NCI-H2081 (cell line): ENCODE measurements at places on chromosomes 7 and 10.

DNA sequence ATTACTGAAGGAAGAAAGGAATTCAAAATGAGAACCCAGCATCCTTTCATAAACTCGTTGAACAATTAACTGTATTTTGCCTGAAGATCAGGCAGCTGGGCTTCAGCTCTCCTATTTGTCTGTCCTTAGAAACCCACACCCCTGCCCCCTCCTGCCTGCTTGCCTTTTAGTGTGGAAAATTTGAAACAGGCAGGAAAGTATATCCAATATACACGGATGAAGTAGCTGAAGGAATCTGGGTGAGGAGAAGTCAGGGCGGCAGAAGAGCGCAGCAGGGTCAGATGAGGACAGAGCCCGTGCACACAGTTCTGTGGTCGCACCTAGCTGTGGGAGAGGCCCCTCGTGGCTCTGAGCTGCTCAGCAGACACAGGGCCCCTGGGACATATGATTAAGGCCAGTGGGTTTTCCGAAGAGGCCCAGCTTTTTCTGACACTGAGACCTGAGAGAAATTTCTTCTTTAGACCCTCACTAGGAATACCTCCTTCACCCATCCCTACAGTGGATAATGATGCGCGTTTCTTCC, 87.9 kb downstream of the ACTR3B start:
- DNase-seq = no peak

- DNase-seq = no peak
These were observed 7.4 kb downstream of the CFAP46 start for GRCh38 chr10:132934953-132935352.

GRCh38 chr10:26697922-26698608, 564 bp downstream of the PDSS1 start:
- no peak for DNase-seq

GRCh38 chr10:99730026-99730425, 1.9 kb downstream of the COX15 start:
- DNase-seq = no peak

DNA sequence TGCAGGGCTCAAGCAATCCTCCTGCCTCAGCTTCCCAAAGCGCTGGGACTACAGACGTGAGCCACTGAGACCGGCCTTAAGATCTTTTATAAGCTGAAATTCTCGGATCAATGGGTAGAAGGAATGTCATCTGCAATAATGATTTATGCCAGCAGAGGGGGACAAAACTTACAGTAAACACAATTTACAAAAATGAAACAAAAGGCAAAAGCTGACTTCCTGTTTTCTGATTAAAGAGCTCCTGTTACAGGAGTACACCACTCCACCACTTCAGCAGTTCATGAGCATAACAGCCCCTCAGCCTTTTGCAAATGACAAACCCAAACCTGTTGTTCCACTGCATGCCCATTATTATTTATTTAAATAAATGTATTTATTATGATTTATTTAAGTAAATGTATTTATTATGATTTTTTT, 88.5 kb upstream of the ATP6V0A4 start:
- peak; percentile 18 for DNase-seq

DNA sequence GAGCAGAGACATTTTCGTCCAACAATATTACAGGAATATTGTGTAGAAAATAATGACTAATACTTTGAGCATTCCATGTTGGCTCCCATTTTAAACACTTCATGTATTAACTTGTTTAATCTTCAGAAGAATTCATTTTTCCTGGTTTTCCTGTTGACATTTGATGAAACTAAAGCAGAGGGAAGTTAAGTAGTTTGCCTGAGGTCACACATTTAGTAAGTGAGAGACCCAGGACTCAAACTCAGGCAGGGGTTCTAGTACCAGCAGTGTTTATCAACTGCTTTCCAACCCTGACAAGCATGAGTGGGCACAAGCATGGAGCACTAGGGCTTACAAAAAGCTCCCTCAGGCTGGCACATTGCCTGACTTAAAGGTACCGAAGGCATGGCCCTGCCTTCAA, 719.1 kb downstream of the AUTS2 start:
- DNase-seq = no peak

DNA sequence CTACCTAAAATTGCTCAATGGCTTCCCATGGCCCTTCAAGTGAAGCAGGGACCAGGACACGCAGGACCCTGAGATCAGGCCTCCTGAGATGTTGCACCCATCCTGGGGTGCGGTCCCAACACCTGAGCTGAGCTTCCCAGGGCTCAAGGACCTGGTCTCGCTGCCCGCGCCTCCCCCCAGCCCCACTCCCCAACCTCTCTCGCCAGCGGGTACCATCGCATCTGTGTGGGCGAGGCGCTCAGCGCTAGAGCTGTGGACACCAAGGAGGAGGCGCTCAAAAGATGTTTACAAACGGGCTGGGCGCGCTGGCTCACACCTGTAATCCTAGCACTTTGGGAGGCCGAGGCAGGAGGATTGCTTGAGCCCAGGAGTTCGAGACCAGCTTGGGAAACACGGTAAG, 7.4 kb upstream of the CRYGN start:
- no peak for DNase-seq

DNA sequence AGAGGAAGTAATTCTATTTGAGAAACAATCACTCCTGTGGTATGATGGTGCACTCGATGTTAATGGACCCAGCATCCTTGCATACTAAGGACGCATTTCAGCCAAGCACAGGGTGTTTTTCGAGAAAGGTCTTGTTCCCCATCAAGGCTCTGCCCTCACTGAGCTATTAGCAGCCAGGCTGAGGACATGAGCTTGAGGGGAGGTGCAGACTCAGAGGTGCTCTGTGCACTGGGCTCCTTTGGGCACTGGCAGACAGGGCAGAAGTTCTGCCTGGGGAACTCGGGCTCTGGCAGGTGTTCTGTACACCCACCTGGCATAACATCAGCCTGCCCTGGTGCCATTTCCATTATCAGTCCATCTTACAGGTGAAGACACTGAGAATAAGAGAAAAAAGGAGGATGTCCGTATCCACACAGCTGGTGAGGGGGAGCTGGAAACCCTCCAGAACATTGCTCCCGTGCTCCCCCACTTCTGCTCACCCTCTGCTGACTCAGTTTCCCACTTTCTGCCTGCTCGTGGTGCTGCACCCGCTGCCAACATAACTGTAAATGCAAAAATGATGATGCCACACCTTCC, 92.7 kb upstream of the RET start:
- DNase-seq = no peak

GRCh38 chr7:69677054-69677852, 79.0 kb downstream of the AUTS2 start:
- no peak for DNase-seq

DNA sequence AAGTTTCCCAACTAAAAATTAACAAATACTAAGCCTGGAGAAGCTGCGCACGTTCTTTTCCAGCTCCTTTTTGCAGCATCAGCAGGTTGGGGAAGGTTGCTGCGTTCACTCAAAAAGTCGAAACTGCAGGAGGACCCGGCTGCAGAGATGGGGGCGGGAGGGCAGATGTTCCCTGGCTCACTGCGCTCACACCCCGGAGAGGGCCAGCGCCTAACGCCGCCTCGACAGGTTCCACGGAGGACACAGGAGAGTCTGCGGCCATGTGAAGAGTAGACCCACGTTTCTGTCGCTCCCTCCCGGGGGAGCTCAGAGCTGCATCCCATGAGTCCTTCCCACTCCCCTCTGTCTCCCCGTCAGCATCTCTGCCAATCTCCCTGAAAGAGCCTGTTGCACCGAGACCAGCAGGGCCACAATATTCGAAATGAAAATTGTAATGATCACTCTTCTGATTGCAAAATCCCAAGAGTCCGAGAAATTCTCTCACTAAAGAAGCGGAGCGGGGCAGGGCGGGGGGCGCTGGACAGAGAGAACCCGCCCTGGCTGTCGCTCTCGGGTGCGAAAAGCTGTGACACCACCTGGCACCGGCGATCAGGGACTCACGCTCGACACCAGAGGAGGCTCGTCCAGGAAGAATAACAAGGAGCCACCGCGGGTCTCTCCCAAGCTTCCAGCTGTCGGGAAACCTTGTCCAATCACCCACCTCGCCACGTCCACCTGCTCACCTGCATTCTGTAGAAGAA, 131.5 kb upstream of the PFKP start:
- no peak for DNase-seq

DNA sequence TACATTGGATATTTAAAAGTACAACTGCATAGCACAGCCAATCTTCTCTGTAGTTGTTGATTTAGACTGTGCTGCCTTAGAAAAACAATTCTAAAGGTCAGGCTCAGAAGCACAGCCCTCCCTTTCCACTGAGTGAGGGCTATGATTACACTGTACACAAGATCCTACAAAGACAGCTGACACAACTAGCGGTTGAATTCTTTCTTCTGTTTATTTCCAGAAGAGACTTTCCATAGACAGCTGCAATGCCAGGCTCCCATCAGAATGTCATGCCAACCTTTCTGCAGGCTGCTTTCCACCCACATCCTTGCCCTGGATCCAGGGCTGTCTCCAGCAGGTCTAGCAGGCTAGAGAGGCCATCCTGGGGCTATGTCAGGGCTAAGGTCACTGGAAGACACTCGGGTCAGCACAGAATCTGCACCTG, 39.3 kb downstream of the FAM13C start:
- DNase-seq = peak; percentile 20

- no peak for DNase-seq
These were observed 42.9 kb downstream of the MALSU1 start for GRCh38 chr7:23341846-23342598.

DNA sequence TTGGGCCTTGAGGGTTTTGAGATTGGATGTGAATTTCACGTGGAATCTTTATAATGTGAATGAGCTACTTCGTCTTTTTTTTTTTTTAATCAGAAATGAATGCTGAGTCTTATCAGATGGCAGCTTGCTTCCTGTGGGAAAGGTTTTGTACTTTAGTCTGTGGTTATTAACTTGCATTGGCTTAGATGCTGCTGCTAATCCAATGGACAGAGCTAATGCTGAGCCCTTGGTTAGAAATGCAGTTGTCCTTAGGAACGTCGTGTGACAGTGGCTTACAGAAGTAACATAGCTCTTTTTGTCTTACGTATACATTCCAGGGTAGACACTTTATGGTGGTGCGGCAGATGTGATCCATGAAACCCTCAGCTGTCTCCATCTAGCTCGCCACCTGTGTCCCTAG, 32.8 kb downstream of the ADCY1 start:
- no peak for DNase-seq

GRCh38 chr10:124389613-124390361, 28.9 kb downstream of the OAT start:
- DNase-seq = no peak

GRCh38 chr10:100717166-100717565, 28.2 kb upstream of the PAX2 start:
- DNase-seq = no peak

GRCh38 chr10:130802301-130802700, 509.2 kb downstream of the TCERG1L start:
- no peak for DNase-seq

- no peak for DNase-seq
These were observed 28.8 kb downstream of the PAX2 start for GRCh38 chr10:100774223-100774622.

GRCh38 chr10:71380841-71381240, 15.9 kb upstream of the CDH23 start:
- no peak for DNase-seq

DNA sequence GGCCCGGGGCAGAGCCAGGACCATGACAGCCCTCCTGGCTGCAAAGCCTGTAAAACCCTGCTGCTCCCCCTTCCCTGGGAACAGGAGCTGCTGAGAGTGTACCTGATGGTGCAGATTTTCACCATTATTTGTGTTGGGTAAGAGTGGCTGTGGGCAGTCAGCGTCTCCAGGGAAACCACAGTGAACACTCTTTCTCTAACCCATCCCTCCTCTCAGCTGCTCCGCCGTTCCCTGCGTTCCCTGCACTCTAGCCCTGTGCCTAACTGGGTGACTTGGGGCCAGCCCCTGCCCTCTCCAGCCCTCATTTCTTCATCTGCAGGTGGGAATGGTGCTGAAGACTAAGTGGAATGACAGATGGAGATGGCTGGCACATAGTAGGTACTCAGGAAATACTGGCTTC, 75.9 kb upstream of the PCBD1 start:
- no peak for DNase-seq

DNA sequence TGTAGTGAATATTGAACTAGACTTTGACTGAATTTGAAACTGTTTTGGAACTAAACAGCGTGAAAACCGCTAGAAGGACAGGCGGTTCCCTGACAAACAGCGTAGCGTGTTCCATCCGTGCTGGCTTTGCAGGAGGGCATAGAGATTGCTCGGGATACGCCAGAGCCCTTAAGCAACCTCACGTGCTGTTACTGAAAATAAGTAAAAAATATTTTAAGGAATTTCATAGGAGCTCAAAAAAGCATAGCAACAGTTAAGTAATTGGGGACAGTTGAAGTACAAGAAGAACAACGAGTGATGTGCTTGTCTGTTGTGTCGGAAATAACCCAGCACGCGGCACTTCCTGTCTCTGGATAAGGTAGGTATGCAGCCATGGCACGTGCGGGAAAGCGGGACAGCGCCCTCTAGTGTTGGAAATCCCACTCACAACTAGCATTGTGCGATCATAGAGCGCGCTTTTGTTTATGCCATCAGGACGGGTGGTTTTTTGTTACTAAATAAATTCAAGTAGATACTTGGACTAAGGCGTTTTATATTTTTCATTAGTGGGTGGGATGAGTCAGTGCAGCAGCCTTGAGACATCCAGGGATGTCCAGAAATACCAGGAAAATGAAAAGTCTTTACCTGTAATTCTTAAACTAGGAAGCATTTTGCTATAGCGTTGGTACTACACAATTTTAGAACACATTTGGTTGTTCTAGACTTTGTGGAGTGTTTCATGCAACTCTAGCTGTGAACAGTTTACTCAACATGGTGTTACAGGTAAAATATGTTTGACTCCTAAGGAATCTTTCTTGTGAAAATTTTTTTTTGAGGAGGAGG, 50.4 kb downstream of the DNAJB6 start:
- DNase-seq = peak; percentile 52

GRCh38 chr10:59734014-59734462, 19.2 kb downstream of the MRLN start:
- no peak for DNase-seq

DNA sequence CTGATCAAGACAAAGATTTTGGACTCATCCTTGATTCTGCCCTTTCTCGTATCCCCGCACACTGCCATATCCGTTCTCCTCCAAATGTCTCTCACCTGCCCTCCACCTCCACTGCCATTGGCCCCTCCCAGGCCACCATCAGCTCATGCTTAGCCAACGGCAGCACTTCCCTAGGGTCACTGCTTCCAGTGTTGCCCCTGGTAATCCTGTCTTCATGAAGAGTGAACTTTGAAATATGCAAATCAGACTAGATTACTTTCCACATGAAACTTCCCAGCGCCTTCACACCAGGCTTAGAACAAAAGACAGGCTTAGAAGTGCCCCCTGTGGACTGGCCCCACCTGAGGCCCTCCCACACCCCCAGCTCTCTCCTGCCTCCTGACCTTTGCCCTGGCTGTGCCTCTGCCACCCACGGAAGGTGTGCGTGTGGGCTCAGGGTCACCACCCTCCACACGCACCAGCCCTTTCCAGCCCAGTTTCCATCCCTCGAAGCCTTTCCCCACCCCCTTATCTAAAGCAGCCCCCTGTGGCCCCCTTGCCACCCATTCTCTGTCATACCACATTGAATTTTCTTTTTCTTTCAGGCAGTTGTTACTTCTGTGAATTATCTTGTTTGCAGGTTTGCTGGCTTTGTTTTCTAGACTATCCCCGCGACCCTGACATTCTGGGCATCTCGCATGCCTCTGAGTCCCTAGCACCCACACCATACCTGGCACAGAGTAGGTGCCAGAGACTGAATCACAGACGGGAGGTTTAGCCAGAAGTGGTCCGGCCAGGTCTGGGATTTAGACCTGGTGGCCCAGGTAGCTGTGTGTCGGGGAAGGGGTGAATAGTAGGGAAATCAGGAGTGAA, 26.8 kb upstream of the C10orf53 start:
- DNase-seq = no peak
